ENCODE measurements at places on chromosomes 2 and 18.

- no peak for DNase-seq
Measured at GRCh38 chr2:235414422-235414821, 79.4 kb upstream of the AGAP1 start.

GRCh38 chr2:235638541-235639427, 144.9 kb downstream of the AGAP1 start:
- DNase-seq: no peak

GRCh38 chr2:216881411-216881810, 21.5 kb upstream of the TNP1 start:
- DNase-seq: no peak

GRCh38 chr18:45635893-45636509, 20.7 kb downstream of the SLC14A2 start:
- no peak for DNase-seq

GRCh38 chr2:207437136-207437523, 92.6 kb upstream of the CREB1 start:
- no peak for DNase-seq

- no peak for DNase-seq
Measured at GRCh38 chr2:147040298-147041120, 804.3 kb upstream of the ACVR2A start.
